Psoas muscle (tissue), 8 donors: ENCODE measurements at places on chromosomes 11 and 22.

- H3K27ac ChIP-seq: no peak overlapping the region
- peaks cover 13% of the 10 kb centered on the region for H3K4me1 ChIP-seq
- H3K36me3 ChIP-seq: no peaks in the 10 kb centered on the region
- no peak for DNase-seq
Observed at GRCh38 chr22:27660306-27660705, 141.2 kb downstream of the MN1 start.

DNA sequence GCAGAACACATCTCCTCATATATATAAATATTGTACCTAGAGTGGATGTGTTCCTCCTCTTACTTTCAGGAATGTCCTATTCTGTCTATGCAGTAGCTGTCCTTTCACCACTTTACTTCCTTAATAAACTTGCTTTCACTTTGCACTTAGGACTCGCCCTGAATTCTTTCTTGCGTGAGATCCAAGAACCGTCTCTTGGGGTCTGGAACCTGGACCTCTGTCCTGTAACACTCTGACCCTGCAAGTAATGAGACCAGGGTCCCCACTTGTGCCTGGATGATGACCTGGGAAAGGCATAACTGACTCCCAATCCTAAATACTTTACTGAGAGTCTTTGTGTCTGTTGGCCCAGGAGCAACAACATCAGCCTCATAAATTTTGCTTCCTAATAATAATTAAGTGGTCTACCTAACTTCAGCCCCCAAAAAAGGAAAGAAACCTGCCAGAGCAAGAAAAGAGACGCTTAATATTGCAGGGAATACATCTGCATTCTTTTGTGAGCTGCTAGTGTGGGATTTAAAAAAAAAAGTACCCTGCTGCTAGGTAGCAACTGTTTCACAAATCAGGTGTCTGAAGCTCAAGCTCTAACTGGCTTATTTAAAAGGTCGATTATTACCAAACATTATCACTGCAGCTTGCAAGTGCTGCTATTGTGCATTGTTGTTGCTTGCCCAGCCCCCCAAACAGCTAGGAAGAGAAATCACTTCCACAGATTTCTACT, 69.3 kb downstream of the FAM168A start:
- H3K4me1 ChIP-seq: peaks cover 29% of the 10 kb centered on the region
- no peaks in the 10 kb centered on the region for H3K27me3 ChIP-seq
- no peaks in the 10 kb centered on the region for H3K36me3 ChIP-seq
- no peak for DNase-seq
- H3K27ac ChIP-seq: no peak overlapping the region
- H3K4me3 ChIP-seq: peak overlapping the region; percentile 41

GRCh38 chr22:37419370-37419968, 7.8 kb downstream of the ELFN2 start:
- H3K36me3 ChIP-seq: no peaks in the 10 kb centered on the region
- DNase-seq: no peak
- peaks cover 76% of the 10 kb centered on the region for H3K27me3 ChIP-seq
- no peaks in the 10 kb centered on the region for H3K4me1 ChIP-seq

DNA sequence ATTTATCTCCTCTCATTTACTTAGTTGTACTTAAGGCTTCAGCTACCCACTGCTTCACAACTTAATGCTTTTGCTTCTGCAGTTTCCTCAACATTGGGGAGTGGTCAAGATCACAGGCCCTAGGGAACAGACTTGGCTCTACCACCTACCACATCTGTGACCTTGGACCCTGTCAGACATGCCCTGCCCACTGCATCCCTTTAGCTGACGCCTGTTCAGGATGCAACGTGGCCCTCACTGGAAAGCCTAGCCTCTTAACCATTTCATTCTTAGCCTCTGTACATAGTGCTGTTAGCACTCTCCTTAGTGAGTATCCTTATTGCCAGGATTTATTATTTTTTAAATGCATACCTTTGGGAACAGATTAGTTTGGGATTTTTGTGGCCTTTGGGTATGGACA, 34.4 kb downstream of the TNRC6B start:
- peaks cover 44% of the 10 kb centered on the region for H3K4me1 ChIP-seq
- no peak for DNase-seq
- H3K36me3 ChIP-seq: no peaks in the 10 kb centered on the region
- H3K4me3 ChIP-seq: no peak overlapping the region

DNA sequence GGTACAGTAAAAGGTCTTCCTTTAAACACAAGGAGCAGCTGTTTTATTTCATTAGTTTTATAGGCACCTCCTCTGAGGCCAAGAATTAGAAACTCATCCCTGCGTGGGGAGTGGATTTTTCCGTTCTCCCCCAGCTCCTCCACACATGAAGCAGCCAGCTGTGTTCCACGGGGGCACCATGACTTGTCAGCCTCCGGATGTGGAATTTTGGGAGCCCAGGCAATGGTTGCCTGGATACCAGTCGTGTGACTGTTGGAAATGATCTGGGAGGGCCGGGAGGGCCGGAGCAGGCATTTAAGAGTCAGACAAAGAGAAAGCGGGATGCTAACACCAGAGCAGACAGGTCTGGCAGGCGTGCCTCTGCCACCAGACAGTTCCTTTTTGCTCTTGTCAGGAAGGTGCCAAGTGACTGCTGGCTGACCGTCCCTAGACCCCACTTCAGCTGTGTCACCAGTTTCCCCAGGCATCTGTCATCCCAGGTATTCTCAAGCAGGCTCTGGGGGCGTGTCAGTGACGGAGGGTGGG, 15.9 kb upstream of the CDC42EP2 start:
- H3K27me3 ChIP-seq: no peaks in the 10 kb centered on the region
- H3K36me3 ChIP-seq: no peaks in the 10 kb centered on the region
- peaks cover 23% of the 10 kb centered on the region for H3K4me1 ChIP-seq
- H3K4me3 ChIP-seq: no peak overlapping the region
- DNase-seq: peak; percentile 69

DNA sequence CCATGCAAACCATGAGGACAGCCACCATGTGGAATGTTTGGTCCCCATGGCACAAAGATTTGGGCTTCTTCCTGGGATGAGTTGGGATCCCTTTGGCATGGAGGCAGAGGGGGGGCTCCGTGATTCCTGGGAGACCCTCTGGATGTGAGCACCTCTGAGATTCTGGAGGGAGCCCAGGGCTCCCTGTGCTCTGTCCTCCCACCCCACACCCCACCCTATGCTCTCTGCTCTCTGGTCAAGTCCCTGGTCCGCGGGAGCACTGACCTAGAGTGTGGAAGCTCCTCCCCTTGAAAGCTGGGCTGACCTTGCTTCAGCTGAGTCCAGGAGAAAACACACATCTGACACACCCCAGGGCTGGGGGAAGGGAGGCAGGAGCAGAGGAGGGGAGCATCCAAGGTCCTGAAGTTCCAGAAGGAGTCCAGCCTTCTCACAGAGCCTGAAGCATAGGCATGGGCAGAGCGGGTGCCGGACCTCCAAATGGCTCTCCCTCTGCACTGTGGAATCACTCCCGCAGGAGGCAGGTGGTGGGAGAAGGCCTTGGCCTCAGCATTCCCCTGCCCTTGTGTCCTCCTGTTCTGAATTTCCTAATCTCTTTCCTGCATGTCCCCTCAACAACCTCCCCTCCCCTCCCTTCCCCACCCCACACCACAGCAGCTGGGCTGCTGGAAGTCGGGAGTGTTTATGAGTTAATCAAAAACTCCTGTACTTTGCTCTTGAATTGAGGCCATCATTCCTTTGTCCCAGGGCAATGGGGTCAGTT, 25.7 kb upstream of the OAF start:
- no peaks in the 10 kb centered on the region for H3K27me3 ChIP-seq
- peak; percentile 73 for DNase-seq
- H3K4me1 ChIP-seq: no peaks in the 10 kb centered on the region
- no peaks in the 10 kb centered on the region for H3K36me3 ChIP-seq
- H3K4me3 ChIP-seq: no peak overlapping the region

GRCh38 chr22:47597041-47597440, 834.6 kb downstream of the TBC1D22A start:
- no peaks in the 10 kb centered on the region for H3K4me1 ChIP-seq
- no peaks in the 10 kb centered on the region for H3K27me3 ChIP-seq
- DNase-seq: no peak
- H3K36me3 ChIP-seq: no peaks in the 10 kb centered on the region
- no peak overlapping the region for H3K4me3 ChIP-seq

- no peaks in the 10 kb centered on the region for H3K27me3 ChIP-seq
- H3K4me1 ChIP-seq: peaks cover 26% of the 10 kb centered on the region
- no peak overlapping the region for H3K4me3 ChIP-seq
- H3K27ac ChIP-seq: no peak overlapping the region
Observed at GRCh38 chr11:86620891-86621521, 51.4 kb downstream of the ME3 start.

GRCh38 chr11:17077240-17077519, 287 bp downstream of the RPS13 start:
- peak overlapping the region; percentile 96 for H3K27ac ChIP-seq
- no peak for DNase-seq
- no peaks in the 10 kb centered on the region for H3K27me3 ChIP-seq
- H3K36me3 ChIP-seq: peaks cover 3% of the 10 kb centered on the region
- H3K4me3 ChIP-seq: peak overlapping the region; percentile 91
- peaks cover 19% of the 10 kb centered on the region for H3K4me1 ChIP-seq

DNA sequence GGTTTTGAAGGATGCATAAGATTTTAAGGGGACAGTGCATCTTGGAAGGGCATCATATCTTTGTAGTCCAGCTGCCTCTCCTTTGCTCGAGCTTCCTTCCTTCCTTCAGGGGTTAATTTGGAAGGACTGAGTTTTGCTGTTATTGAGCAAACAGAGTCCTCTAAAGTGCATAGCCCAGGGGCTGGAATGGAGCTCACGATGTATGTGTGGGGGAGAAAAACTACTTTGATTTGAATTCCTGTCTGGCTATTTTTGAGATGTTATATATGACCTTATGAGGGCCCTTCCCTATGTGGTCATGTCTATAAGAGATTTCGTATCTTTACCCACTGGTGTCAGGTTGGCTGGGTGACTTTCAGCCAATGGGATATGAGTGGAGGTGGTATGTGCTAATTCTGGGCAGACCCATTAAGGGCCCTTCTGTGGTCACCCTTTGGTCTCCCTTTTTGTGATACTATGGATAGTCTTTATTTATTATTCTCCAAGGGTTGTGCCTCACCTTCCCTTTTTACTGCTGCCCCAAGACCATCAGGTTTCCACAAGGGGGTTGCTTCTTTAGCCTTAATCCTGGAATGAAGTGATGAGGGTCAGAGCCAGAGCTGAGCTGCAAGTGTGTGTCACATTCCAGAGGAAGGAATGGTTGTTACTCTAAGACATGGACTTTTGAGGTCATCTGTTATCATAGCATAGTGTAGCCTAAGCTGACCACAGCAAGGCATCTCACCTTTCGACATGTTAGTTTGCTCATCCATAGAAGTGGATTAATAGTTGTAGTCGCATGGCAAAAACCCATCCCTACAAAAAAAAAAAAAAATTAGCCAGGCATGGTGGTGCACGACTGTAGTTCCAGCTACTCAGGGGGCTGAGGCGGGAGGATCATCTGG, 54.6 kb downstream of the LRRC74B start:
- no peak for DNase-seq
- H3K4me1 ChIP-seq: no peaks in the 10 kb centered on the region
- H3K27me3 ChIP-seq: peaks cover 4% of the 10 kb centered on the region

DNA sequence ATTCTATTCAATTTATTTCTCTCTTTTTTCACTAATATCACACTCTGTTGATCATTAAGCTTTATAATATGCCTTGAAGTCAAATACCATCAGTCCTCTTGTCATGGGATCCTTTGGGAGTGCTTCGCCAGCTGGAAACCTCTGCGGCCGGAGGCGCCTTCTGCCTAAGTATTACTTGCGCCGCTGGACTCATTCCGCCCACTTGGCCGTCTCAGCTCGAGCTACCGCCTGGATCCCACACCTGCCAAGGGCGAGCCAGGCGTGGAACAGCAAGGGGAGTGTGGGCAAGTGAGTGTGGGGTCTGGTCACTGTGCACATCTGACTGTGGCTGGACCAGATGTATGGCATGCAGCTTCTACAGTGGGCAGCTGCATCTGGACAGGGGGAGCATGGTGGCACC, 9.1 kb upstream of the MAP6 start:
- no peak for DNase-seq
- no peak overlapping the region for H3K27ac ChIP-seq
- no peaks in the 10 kb centered on the region for H3K36me3 ChIP-seq
- peaks cover 36% of the 10 kb centered on the region for H3K27me3 ChIP-seq
- no peak overlapping the region for H3K4me3 ChIP-seq

GRCh38 chr22:22877523-22878210, 9.9 kb upstream of the IGLL5 start:
- H3K27me3 ChIP-seq: peaks cover 11% of the 10 kb centered on the region
- H3K4me3 ChIP-seq: no peak overlapping the region
- DNase-seq: peak; percentile 69
- no peak overlapping the region for H3K27ac ChIP-seq
- no peaks in the 10 kb centered on the region for H3K4me1 ChIP-seq
- H3K36me3 ChIP-seq: no peaks in the 10 kb centered on the region

- H3K27me3 ChIP-seq: no peaks in the 10 kb centered on the region
- H3K4me1 ChIP-seq: peaks cover 12% of the 10 kb centered on the region
- no peak overlapping the region for H3K4me3 ChIP-seq
- peaks cover 16% of the 10 kb centered on the region for H3K36me3 ChIP-seq
- no peak for DNase-seq
- no peak overlapping the region for H3K27ac ChIP-seq
Observed at GRCh38 chr11:66570850-66571180, 2.4 kb upstream of the CTSF start.

DNA sequence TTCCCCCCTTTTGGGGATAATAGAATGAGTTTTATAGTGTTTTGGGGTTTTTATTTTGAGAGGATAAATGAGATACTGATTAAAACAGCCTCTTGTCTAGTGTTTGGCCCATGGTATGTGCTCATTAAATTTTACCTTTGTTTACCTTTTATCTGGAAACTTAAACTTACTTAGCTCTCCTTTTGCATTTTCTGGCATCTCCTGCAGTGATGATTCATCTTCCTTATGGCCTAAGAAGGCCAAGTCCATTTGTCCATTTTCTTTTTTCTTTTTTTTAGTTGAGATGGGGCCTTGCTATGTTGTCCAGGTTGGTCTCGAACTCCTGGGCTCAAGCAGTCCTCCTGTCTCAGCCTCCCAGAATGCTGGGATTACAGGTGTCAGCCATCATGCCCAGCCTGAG, 156.3 kb downstream of the COMMD9 start:
- H3K27me3 ChIP-seq: no peaks in the 10 kb centered on the region
- no peaks in the 10 kb centered on the region for H3K4me1 ChIP-seq
- no peak overlapping the region for H3K27ac ChIP-seq
- no peaks in the 10 kb centered on the region for H3K36me3 ChIP-seq
- no peak overlapping the region for H3K4me3 ChIP-seq
